ENCODE measurements at places on chromosomes 3 and 15. TPM values are rescaled to one million over a fixed set of nuclear protein-coding genes. Genes with fewer than 3 reads are reported as not detected.

GRCh38 chr3:50299929-50300680, 900 bp upstream of the HYAL3 start:
- peak; percentile 71 for DNase-seq

DNA sequence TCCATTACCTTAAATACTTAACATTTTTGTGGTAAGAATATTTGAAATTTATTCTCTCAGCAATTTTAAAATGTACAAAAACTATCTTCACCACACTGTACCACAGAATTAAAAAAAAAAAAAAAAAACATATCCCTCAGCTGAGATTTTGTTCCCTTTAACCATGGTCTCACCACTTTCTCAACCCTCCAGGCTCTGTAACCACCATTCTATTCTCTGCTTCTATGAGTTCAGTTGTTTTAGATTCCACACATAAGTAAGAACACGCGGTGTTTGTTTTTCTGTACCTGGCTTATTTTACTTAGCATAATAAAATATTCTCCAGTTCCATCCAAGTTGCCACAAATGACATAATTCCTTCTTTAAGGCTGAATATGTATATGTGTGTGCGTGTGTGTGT, 41.5 kb downstream of the CSNK1G1 start:
- DNase-seq, result no peak

GRCh38 chr3:59084583-59084982, 34.8 kb upstream of the CFAP20DC start:
- DNase-seq, result no peak

DNA sequence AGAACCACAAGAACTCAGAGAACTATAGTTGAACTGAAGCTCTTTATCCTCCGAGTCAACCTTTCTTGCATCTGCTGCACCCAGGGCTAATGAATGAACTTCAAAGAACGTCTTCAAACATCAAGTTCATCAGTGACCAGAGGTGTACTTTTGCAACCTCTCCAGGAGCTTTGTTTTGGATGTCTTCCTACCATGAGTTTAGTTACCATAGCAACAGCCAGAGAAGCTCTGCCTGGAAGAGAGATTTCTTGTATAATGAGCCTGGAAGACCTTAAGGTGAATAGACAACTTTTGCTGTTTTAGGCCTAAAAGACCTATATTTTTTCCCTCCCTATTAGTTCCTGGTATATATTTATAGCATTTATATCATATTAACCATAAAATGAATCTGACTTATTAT, 9.1 kb downstream of the ACTC1 start:
- DNase-seq, result no peak

The CPN2 gene
- not detected for total RNA-seq

- DNase-seq, result no peak
Measured at GRCh38 chr15:50190723-50191122, 8.7 kb downstream of the SLC27A2 start.

DNA sequence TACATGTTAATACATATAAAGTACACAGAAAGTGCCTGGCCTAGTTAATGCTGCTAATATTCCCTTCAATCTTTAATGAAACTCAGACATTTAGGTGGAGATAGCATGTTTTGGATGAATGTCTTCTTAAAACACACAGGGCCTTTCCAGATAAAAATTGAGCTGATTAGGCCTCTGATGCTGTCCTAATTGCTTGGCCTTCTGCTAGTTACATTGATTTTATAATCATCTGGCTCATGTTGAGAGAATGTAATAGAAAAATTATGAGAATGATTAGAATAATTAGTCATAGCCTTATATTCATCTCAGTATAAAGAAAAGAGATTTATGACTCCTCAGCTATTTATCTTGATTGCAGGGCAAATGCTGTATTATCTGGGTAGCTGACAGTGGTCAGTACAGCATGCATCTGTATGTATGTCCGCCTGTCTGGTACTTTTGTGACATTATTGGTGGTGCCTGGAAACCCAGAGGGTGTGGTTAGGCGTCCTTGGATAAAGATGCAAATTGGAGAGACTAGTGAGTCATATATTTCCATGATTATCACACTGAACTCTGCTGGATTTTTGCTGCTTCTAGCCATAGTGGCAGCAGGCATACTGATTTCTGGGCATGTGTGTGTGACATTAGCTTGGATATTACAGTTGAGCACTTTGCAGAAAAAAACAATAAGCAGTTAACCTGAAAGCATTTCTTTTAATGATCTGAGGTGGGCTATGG, 120.8 kb downstream of the FEZF2 start:
- no peak for DNase-seq

DNA sequence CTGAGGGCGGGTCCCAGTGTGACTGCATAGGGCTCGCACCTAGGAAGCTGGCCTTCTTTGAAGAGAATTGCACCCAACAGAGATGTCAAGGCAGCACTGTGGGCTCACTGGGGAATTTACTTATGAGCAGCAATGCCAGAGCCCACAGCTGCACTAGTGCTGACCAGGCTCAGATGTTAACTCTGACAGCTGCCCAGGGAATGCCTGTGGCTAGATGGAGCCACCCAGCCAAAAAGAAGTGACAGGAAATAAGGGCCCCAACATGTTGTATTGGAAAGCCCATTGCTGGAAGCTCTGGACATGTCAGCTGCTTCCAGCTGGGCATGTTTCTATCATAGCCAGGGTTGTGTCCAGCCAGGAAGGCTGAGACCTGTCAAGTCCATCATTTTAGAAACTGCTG, 90.9 kb upstream of the ZNF280D start:
- no peak for DNase-seq

- no peak for DNase-seq
Measured at GRCh38 chr3:145457825-145458552, 703.0 kb downstream of the PLOD2 start.

GRCh38 chr3:15327941-15328340, 4.4 kb downstream of the SH3BP5 start:
- DNase-seq, result peak; percentile 58

GRCh38 chr15:66164788-66165187, 88.8 kb downstream of the MEGF11 start:
- DNase-seq, result no peak

GRCh38 chr3:175421902-175422301, 562.8 kb downstream of the NAALADL2 start:
- DNase-seq, result no peak

DNA sequence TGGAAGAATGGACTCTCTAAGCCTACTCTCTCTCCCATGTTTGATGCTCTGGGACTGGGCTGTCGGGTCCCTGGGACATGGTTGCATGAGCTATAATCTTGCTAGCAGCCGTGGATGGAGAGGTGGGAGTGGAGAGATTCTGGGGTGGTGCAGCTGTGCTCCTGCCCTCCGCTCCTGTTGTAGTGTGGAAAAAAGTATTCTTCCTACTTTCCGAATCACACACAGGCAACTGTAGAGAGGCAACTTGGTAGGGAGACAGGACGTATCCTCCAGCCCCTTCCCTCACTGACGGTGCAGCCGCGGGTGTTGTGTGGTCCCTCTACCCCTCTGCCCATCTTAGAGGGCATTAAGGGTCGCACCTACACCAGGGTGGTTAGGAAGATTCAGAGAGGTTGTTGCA, 281.4 kb upstream of the TLE3 start:
- DNase-seq, result no peak

The IL5RA gene
- total RNA-seq, result not detected

The SH2D7 gene
- not detected for total RNA-seq

The GOLGA6D gene
- not detected for total RNA-seq

DNA sequence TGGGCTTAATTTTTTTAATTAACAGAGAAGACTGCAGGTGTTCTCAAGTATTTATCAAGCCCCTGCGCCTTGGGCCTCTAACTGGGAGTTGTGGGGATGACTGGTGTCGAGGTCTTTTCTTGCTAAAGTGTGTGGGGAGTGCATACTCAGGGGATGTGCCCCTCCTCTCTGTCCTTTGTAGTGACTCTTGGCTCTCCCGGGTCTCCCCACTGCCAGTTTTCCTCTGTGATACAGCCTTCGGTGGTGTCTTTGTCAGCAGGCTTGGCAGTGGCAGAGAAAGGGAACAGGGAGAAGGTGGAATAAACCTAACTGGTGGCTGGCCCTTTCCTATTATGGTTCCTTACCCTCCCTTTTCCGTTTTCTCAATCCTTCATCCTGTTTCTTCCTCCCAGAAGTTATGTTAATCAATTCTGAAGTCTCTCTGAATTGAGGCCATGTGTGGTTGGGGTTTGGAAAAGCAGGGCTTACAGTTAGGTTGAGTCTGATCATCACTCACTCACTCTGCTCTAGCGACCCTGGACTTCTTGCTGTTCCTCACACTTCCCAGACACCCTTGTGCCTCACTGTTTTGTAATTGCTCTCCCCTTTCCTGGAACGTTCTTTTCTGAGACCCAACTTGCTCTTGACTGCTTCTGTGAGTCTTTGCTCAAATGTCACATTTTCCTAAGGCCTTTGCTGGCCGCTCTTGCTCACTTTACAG, 158.1 kb downstream of the PTPRG start:
- no peak for DNase-seq

- DNase-seq, result no peak
Measured at GRCh38 chr3:41740374-41740886, 221.5 kb downstream of the ULK4 start.

The AADAC gene
- not detected for total RNA-seq

The NR2F2 gene
- total RNA-seq, result 132 TPM

DNA sequence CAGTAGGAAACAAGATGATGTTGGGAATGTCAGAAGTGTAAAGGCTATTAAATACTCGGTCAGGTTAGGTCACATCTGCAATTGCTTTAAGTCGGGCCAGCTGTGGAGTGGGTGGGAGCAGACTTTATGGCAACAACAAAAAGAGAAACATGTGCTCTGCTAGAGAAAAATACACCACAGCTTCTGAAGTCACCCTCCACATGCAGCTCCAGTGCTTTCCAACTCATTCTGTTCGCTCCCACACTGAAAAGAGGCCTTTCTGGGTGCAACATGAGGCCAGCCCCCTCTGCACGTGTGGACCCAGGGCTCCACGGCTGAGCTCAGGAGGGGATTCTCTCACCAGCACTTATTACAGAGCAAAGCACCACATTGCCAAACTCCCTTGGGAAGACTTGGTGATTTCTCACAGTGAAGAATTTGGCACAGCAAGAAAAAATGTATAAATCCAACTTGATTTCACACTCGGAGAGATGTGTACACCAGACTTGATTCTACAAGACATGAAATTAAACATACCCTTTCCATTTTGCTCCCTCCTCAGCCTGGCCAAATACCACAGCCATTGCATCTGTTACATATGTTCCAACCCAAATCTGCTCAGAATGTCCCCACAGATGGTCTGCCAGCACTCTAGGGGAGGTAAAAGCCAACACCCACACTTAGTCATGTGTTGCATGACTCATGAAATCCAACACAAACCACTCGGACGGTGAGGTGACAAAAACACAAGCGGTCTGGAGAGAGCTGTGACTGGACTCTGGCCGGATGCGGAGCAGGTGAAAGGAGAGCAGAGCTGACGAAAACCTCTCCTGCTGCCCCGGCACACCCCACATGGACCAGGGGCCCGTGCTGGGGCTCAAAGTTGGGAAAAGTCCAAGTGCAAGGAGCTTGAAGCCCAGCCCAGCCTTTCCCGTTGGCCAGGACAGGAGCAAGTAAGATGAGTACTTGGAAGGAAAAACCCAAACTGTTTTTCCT, 74.6 kb downstream of the ITGB5 start:
- peak; percentile 84 for DNase-seq

GRCh38 chr3:148343416-148343815, 354.3 kb upstream of the AGTR1 start:
- no peak for DNase-seq

The SNX22 gene
- 0.36 TPM for total RNA-seq

DNA sequence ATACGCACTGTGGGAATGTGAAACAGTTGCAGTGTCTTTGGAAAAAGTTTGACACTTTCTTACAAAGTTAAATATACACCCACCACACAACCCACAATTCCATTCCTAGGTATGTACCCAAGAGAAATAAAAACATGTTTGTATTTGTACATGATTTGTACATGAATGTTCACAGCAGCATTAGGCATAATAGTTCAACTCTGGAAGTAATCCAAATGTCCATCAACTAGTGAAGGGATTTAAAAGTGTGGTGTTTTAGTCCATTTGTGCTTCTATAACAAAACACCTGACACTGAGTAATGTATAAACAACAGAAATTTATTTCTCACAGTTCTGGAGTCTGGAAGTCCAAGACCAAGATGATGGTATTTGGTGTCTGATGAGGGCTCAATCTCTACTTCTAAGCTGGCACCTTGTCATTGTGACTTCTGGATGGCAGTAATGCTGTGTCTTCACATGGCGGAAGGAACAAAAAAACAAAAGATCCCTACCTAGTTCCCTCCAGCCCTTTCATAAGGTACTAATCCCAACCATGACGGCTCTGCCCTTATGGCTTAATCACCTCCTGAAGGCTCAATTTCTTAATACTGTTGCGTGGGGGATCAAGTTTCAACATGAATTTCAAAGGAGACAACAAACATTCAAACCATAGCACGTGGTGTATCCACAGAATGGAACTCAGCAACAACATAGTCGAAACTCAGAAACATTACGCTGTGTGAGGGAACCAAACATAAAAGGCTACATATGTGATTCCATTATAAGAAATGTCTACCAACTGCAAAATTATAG, 120.5 kb downstream of the AQP9 start:
- DNase-seq, result no peak

DNA sequence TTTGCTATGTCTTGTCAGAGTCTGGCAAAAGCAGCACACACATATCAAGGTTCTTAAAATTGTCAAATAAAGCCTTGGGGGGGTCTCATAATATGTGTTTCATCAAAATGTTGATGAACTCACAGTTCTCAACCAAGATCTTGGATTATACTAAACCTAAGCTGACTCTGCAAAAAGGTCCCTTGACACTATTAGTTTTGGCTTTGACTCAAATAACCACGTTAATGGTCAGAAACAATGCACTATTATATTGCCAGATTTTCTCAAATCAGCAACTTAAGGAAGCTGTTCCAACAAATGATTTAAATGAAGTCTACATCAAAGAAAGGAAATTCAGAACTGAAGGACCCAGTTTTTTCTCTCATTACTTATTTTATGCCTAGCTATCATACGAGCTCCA, 1063.9 kb downstream of the ROBO1 start:
- DNase-seq, result no peak

The BCL2A1 gene
- 5.1 TPM for total RNA-seq

DNA sequence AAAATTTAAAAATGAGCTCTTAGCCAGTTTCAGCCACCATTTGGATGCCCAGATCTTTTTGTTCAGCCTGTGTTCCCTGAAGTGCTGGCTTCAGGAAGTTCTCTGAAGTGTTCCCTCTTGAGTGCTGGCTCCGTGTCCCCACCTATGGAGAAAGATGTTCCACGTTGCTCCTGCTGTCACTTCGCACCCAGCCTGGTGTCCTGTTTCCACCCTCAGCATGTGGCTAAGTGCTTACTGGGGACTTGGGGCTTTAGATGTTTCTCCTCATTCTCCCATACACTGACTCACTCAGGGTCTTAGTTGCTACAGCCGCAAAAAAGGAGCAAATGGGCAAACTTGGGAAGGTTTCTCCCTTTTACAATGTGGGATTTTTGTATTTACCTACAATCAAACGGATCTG, 16.6 kb downstream of the CHCHD6 start:
- no peak for DNase-seq

GRCh38 chr3:130956281-130956680, 62.4 kb downstream of the ATP2C1 start:
- no peak for DNase-seq

DNA sequence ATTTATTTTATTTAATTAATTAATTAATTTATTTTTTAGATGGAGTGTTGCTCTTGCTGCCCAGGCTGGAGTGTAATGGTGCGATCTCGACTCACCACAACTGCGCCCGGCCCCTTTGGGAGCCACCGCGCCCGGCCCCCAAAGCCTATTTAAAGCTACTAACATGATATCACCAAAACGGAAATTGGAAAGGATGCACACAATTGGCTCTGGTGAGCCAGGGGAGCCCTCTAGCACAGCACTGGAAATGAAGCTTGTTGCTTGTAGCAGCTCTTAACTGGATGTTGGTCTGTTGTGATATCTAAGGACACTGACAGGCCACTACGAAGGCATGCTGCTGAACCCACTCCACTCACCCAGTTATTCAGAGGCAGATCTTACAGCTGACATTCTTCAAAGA, 104.5 kb downstream of the IGF2BP2 start:
- DNase-seq, result no peak

Measured in aorta (tissue), 5 donors.